ENCODE measurements at places on chromosomes 6 and 20.

DNA sequence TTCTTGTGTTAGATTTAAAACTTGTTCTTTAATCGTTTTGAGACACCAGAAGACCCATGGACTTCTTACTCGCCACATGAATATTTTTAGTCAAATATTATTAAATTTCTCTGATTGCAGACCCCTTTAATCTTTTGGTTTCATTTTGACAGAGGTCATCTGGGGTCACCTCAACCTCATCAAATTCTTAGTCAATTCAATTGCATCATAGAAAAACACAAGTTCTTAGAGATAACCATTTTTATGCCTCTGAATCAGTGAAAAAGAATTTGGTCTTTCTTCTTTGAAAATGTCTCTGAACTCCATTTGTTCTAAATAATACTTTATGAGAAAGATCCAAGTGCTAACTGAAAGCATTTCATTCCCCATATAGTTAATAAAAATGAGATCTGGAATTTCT, 55.2 kb upstream of the CBLN4 start:
- DNase-seq = no peak

DNA sequence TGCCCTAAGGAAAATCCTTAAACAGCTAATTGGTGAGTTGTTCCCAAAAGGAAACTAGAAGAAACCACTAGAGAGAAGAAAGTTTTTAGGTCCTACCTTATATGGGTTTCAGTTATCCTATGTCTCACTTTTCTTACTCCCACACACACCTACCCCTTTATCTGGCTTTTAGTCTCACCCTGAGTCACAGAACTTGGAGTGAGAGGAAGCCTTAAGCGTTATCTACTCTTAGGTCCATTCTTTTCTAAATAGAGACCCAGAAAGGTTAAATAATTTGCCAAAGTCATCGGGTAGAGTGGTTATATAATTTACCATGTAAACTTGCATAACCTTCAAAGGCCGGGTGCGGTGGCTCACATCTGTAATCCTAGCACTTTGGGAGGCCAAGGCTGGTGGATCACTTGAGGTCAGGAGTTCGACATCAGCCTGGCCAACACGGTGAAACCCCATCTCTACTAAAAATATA, 4.3 kb upstream of the RPP21 start:
- DNase-seq = no peak

DNA sequence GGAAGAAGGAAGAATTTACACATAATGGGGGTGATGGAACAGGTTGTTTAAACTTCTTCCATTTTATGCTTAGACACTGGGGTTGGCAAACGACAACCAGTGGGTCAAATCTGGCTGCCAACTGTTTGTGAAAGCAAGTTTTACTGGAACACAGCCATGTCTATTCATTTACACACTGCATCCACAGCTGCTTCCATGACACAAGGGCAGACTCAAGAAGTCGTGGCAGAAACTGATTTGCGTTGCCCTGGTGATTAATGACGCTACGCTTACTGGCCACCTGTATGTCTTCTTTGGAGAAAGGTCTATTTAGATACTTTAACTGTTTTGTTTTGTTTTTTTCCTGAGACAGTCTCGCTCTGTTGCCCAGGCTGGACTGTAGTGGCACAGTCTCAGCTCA, 19.0 kb downstream of the CTCFL start:
- DNase-seq = no peak

- no peak for DNase-seq
Measured at GRCh38 chr6:23246896-23247295, 677.5 kb downstream of the HDGFL1 start.

- DNase-seq = peak; percentile 71
Measured at GRCh38 chr6:139124887-139125672, 9.8 kb upstream of the HECA start.

- no peak for DNase-seq
Measured at GRCh38 chr20:35226126-35226883, at the start of gene MMP24. MMP24 (plus strand) TSS chr20:35226690; CDS start chr20:35226739, 49 bp downstream.

- DNase-seq = no peak
Measured at GRCh38 chr20:16263582-16263981, 309.7 kb downstream of the KIF16B start.

DNA sequence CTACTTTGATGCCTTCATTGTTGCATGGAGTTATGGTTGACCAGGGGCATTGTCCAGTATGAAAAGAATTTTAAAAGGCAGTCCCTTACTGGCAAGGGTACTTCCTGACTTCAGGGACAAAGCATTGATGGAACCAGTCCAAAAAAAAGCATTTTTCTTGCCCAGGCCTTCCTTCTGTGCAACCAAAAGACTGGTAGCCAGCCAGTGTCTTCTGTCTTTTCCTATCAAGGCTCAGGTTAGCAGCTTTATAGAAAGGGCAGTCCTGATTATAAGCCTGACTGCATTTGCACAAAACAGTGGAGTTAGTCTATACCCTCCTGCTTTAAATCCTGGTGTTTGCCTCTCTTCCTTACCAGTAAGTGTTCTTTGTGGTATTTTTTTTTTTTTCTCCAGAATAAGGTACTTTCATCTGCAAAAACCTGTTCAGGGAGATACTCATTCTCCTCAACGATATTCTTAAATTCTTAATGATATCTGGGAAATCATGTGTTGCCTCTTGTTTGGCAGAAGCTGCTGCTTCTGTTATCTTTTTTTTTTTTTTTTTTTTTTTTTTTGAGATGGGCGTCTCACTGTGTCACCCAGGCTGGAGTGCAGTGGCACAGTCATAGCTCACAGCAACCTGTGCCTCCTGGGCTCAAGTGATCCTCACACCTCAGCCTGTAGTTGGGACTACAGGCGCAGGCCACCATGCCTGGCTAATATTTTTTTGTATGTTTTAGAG, 33.9 kb downstream of the SCAF8 start:
- DNase-seq = no peak

- DNase-seq = no peak
Measured at GRCh38 chr20:37316116-37316774, 26.8 kb downstream of the MANBAL start.

GRCh38 chr20:38209736-38210405, 44.8 kb upstream of the TGM2 start:
- DNase-seq = no peak

DNA sequence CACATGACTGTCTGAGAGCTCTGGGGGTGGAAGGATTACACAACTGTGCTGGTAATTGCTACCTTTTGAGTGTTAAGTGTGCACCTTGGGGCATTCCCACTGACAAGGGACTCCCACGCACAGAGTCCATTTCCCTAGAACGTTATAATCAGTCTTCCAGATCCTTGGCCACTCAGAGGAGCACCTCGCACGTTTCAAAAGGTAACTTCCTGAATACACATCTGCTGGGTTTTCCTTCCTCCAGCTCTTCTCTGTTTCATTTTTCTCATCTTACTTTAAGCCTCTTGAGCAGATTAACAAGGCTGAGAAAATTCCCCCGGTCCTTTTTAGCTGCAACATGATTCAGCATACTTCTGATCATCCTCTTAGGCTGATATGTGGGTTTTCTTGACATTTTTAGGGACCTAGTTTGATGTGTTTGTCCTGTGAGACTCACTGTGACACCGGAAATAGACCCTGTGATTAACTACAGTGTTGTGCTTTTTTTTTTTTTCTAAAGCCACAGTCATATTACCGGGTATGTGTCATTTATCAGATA, 98.4 kb upstream of the DUSP22 start:
- no peak for DNase-seq

DNA sequence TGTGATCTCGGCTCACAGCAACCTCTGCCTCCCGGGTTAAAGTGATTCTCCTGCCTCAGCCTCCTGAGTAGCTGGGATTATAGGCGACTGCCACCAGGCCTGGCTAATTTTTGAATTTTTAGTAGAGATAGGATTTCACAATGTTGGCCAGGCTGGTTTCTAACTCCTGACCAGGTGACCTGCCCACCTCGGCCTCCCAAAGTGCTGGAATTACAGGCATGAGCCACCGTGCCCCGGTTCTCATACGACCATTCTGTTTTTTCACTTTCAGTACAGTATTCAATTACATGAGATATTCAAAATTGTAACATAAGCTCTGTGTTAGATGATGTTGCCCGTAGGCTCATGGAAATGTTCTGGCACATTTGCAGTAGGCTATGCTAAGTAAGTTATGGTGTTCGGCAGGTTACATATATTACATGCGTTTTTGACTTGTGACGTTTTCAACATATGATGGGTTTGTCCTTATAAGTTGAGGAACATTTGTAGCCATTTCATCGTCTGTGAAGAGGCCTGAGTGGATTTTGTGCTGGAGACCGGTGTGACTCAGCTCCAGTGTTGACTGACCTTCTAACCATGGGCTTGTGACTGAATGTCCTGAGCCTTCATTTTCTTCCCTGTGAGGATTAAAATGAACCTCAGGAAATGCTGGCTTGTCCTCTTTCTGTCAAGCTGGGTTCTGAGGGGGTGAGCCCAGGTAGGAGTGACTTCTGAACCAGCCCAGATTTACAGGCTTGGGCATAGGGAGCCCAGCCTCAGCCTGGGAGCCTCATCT, 12.2 kb downstream of the PPARD start:
- DNase-seq = no peak

GRCh38 chr6:169980826-169981450, 229.5 kb downstream of the ERMARD start:
- DNase-seq = no peak

GRCh38 chr6:149425224-149425623, 25.2 kb downstream of the SUMO4 start:
- DNase-seq = no peak

DNA sequence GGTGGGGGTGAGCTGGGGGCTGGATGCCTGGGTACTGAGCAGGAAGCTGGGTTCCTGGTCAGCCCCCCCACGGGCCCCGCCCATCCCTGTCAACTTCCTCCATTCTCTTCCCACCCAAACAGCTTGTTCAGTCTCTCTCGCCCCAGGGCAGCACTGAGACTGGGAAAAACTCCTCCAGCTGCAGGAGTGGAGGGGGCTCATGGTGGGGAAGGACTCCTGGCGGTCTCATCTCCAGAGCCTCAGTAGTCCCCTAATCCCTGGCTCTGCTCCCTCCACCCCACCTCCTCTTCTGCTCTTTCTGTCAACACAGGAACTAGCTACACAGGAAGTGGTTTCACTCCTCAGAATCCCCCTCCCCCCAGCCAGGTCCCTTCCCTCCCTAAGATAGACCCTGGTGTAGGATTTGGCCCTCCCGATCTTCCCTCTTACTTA, at the start of gene GPSM3:
Gene GPSM3, minus strand, starts transcription at position 36 of the 432 bp plus-strand sequence. CDS start 130 bp downstream, outside the sequence.
- no peak for DNase-seq

DNA sequence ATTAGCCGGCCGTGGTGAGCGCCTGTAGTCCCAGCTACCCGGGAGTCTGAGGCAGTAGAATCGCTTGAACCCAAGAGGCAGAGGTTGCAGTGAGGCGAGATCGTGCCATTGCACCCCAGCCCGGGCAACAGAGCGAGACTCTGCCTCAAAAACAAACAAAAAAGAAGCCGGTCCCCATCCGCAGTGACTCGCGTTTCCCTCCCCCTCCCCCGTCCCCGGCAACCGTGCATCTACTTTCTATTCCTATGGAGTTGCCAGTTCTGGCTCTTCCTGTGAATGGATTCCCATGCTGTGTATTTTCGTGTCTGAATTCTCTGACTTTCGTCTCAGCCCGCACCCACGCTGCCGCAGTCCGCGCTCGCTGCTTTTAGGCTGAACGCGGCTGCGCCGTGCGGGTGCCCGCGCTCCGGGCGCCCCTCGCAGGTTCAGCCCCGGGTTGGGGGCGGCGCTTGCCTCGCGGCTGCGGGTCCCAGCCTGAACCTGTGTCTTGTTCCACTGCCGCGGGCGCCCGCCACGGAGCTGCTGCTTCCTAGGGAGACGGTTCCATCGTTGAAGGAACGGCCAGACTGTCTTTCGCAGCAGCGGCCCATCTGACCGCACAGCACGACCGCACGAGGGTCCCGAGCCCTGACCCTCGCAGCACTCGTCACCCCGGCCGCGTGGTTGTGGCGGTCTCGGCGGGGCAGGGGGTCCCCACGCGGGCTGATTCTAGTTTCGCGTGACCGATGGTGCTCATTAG, 1.1 kb upstream of the MRGBP start:
- peak; percentile 16 for DNase-seq

DNA sequence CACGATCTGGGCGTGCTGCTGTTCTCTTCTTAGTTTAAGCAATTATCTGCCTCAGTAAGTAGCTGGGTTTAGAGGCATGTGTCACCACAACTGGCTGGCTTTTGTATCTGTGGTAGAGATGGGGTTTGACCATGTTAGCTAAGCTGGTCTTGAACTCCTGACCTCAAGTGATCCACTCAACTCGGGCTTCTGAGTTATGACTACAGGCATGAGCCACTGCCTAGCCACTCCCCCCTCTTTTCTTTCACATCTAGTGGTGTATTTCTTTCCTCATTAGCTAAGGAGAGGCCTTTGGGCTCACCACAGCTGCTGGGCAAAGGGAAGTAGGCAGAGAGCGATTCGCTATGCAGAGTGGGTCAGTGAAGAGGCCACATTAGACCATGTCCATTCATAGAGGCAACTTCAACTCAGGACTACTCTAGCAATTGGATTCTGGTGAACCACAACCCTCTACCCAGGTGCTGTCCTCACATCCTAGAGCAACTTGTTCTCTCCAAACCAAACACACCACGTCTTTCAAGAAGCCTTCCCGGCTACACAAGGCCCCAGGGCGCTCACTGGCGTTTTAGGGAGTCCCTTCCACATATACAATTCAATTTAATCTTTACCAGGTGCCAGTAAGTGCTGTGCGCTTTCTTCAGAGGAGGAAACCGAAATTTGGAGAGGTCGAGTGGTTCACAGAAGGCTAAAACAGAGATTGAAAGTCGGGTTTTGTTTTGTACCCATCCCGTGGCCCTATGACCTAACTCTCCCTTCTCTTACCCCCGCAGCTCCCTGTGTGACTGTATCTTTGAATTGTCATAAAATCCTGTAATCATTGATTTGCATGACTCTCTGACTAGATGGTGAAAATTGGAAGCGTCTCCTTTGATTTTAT, 26.5 kb upstream of the GFOD1 start:
- DNase-seq = no peak

GRCh38 chr6:85580118-85580877, 13.4 kb downstream of the SNX14 start:
- DNase-seq = no peak

All from stimulated activated CD8-positive, alpha-beta memory T cell treated with anti-CD3 and anti-CD28 coated beads, Interleukin-4, amount 100 ng/mL, for 1 hour (primary cell).